OCI-M1 (cell line): ENCODE measurements at places on chromosomes 2 and 18.

DNA sequence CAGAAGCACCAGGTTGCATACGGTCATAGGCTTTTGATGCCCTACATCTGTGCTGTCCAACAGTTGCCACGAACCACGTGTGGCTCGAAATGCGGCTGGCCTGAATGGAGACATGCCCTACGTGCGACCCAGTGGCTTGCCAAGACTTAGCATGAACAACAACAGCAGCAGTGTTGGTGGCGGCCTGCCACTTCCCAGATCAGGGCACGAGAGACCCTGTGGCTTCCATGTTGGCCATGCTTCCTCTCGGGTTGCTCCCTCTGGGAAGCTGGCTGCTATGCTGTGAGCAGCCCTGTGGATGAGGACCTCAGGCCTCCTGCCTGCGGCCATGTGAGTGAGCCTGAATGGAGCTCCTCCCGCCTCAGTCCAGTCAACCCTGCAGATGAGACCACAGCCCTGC, 212.3 kb downstream of the HDAC4 start:
- DNase-seq: no peak

DNA sequence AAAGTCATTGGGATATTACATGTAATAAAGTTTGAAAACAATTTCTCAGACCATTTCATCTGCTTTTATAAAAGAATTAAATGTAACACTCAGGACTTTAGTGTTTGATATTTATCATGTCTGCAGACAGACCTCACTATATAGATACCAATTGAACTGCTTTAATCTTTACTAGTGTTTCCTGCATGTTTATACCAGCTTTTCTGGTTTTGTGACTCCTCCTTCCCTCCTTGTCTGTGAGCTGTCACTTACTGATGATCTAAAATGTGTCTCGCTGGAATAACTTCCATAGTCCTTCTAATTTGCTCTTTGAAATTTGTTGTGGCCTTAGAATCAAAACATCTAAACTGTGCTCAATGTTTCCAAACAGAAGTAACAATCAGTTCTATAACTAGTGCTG, 71.3 kb upstream of the TWSG1 start:
- no peak for DNase-seq

- DNase-seq: no peak
These were observed 4.0 kb downstream of the SDC1 start for GRCh38 chr2:20220806-20221554.

GRCh38 chr2:16256601-16257321, 316.4 kb downstream of the MYCN start:
- DNase-seq: no peak

- DNase-seq: no peak
These were observed 123.2 kb downstream of the RBM43 start for GRCh38 chr2:151138507-151138906.

DNA sequence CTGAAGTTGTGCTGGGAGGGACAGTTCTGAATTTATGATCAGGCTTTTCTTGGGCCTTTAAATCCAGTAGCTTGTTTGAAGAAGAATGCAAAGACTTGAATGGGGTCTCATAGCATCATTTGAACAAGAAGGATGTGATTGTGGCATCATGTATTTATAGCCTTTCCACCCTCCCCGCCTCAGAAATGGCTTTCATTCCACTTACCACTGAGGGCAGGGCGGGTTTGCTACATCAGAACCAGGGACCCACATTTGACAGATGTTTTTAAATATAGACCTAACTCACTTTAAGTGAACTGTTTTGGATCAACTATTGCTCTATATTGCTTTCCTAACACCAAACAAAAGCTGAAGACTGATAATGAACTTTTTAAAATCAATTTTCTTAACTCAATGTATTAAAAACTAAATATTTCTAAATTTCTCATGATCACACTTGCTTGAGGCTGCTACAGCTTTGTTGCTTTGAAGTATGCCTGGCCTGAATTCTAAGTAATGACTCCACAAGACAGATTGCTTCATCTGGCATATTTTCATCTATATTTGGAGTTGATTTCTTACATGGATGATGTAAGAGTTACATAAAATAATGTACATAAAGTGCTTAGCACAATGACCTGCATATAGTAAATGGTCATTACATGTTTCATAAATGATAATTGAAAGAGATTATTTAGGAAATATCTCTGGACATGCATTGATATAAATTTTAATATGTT, 1552.9 kb upstream of the SLC39A10 start:
- peak; percentile 38 for DNase-seq

DNA sequence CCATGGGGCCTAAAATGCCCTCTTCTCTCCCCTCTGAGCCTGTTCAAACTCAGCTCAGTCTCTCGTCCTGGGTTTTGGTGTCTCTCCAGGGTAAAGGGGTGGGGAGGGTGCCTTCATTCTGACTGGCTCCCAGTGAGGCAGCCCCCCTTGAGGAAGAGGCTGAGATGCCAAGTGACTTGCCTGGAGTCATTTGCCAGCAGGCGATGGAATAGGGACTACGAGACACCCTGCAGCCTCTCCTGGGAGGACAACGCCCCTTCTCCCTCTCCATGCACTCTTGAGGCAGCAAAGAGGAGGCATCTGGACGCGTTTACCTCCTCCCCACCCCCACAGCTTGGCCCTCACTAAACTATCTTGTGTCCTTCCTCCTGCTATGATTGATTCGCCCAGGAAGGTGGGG, 760 bp upstream of the STON1 start:
- DNase-seq: no peak

GRCh38 chr2:50126845-50127244, 905.1 kb downstream of the NRXN1 start:
- DNase-seq: no peak

DNA sequence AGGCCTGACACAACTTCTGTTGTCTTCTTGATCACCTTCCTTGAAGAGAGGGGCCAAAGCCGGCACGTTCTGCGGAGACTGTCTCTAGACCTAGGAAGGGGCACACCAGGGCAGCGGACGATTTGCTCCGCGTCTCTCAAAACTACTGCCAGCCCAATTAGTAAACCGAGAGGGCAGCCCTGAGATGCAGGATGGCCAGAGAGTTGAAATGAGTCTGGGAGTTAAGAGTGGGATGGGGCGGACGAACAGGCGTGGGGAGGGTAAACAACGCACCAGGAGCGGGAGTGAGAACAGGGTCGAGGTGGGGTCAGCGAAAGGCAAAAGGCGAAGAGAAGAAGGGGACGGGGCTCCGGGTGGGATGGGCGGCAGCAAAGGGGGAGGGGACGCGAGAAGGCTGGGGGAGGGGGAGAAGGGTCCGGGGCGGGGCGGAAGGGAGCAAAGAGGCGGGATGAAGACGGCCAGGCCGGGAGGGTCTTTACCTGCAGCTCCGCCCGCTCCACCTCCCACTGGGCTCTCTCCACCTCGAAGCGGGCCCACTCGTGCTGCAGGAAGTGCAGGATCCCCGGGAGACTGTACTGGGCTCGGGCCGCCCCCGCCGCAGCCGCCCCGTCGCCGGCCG, 476 bp downstream of the STRN start:
- peak; percentile 73 for DNase-seq

DNA sequence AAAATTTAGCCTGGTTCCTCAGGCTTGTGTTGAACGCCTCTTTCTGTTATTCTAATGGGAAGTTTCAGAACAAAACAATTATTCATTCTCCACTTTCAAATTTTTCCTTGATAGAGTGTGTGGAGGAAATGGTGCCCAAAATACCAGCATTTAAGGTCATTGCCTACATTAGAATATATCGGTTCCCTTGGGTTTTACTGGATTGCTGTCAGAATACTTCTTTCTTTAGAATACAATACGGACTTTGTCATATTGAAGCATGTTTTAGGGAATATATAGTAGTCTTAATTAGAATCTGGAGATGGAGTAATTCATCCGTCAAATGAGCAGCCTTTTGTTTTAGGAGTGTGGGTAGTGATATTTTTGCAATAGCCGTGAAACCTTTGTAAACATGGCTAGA, 13.3 kb downstream of the LIMS1 start:
- no peak for DNase-seq

DNA sequence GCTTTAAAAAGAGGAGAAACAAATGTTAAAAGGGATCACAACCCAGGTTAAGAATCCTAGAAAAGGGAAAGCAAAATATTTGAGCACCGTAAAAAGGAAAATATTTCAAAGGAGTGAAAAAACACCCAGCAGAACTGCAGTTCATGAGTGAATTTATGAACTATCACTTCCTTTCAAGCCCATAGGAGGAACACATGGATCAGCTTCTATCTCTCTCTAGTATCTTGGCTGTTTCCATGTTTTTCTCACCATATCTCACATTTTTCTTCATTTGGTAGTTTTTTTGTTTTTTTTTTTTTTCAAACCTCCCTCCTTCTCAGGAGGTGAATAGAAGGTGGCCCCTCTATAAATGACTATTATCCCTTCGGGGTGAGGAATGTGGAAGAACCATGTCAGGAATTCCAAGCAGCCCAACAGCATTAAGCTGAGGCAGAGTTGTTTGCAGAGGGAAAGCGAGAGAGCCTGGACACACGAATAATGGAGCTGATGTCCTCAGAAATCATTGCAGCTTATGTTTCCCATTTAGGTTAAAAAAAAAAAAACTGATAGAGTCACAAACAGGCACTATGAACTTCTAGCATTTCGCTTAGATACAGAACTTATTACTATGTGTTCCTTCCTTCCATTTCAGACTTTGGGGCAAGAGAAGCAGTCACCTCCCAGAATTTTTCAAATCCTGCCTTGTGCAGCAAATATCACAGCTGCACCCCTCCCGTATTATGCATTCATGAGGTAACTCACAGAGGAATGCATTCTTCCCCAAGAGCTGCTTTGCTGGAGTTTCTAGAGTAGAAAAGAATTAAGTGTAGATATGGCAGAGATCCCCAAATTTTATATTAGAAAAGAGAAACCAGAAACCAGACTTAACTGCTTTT, 315.6 kb downstream of the IRS1 start:
- DNase-seq: no peak

- no peak for DNase-seq
These were observed 36.9 kb downstream of the TRAK2 start for GRCh38 chr2:201414099-201415023.

GRCh38 chr2:134792186-134792585, 46.2 kb upstream of the ACMSD start:
- DNase-seq: no peak

DNA sequence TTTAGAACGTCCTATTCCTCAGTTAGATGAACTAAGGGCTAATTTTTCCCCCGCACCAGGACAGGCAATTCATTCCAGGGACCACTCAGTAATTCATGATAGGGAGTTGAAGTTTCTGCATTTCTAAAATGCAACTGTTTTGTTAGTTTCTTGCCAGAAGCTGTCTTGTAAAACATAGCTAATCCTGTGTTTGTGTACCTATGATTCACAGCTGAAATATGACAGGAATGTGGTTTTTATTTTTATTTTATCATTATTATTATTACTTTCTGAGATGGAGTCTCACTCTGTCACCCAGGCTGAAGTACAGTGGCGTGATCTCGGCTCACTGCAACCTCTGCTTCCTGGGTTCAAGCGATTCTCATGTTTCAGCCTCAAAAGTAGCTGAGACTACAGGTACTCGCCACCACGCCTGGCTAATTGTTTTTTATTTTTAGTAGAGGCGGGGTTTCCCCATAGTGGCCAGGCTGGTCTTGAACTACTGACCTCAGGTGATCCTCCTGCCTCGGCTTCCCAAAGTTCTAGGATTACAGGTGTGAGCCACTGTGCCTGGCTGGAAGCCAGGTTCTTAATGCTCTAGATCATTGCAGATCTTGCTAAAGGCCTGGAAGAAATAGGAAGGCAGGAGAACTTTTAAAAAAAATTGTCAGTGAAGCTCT, 154.8 kb upstream of the FHL2 start:
- DNase-seq: no peak

DNA sequence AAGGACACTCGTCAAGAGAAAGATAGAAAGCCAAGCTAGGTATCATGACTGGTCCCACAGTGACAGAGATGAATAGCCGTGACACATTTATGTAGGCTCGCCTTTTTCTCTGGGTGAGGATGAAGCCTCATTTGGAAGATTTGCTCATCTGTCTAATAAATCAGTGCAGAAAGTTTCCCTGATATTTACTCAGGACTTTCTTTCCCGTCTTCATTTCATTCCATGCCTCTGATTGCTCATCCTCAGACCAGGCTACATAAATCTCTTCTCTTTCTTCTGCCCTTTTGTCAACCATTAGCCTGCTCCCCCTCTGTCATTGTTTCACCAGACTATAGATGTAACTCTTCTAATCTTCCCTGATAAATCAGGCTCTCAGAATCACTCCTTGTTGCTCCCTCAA, 361.8 kb upstream of the MEIS1 start:
- DNase-seq: no peak
